SJCRH30 (cell line): ENCODE measurements at places on chromosomes 2 and 18.

DNA sequence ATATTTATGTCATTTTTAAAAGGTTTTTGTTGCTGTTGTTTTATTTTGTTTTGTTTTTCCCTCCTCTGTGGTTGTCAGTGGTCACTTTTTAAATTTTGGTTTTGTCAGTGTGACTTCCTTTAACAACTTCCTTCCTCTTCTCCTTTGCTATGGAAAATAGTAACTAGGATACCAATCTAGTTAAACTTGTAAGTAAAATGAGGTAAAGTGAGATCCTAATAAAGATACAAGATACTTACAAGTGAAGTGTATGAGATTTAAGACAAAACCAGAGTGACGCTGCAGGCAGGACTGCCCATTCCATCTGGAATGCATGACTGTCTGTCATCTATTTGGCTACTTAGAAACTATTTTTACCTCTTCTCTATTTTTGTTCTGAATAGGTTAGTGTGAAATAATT, 30.6 kb upstream of the CREB1 start:
- no peak overlapping the region for H3K4me3 ChIP-seq
- H3K4me1 ChIP-seq = peaks cover 6% of the 10 kb centered on the region; the same call in 1 of the 2 replicates
- no peaks in the 10 kb centered on the region for H3K36me3 ChIP-seq
- no peak overlapping the region for H3K27ac ChIP-seq
- no peaks in the 10 kb centered on the region for H3K27me3 ChIP-seq

DNA sequence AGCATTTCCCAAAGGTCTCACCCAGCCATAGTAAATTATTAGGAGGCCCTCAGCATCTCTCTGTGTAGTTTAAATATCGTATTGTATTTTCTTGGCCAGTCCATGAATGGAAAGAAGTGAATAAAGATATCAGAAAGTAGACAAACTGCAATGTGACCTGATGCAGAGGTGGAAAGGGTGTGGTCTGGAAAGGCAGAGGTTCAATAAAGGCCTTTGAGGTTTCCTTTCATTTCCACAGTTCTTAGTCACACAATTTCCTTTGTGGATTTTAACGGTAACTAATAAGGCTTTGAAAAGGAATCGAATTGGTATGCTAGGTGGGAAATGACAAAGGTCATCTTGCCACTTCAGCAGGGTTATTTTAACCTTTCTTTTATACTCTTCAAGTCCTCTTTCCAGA, 20.1 kb upstream of the WIPF1 start:
- H3K36me3 ChIP-seq = no peaks in the 10 kb centered on the region
- no peak for DNase-seq
- H3K27me3 ChIP-seq = no peaks in the 10 kb centered on the region
- H3K27ac ChIP-seq = no peak overlapping the region
- no peaks in the 10 kb centered on the region for H3K4me1 ChIP-seq

- H3K27ac ChIP-seq = no peak overlapping the region
- no peaks in the 10 kb centered on the region for H3K4me1 ChIP-seq
- H3K4me3 ChIP-seq = peak overlapping the region; percentile 84
- no peaks in the 10 kb centered on the region for H3K27me3 ChIP-seq
- no peak for DNase-seq
- no peaks in the 10 kb centered on the region for H3K36me3 ChIP-seq
Observed at GRCh38 chr18:21109936-21110712, 1.5 kb downstream of the ROCK1 start.

DNA sequence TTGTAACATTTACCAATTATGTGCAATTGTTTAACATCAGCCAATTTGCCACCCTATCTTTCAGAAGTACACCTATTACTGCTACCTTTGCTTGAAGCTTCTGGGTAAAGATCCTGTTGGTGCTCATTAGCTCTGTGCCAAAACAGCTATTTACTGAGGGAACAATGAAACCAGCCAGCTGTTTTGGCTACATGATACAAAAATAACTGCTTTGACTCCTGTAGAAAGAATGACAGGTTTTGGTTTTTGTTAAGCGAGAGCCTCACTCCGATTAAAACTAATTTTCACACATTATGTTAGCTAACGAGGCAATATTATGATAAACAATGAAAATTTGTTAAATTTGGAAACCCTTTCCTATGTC, 907.0 kb downstream of the EPHA4 start:
- no peaks in the 10 kb centered on the region for H3K4me1 ChIP-seq
- no peak overlapping the region for H3K27ac ChIP-seq
- H3K36me3 ChIP-seq = no peaks in the 10 kb centered on the region
- H3K27me3 ChIP-seq = no peaks in the 10 kb centered on the region

GRCh38 chr18:79381811-79382311, 13.9 kb upstream of the NFATC1 start:
- H3K36me3 ChIP-seq = no peaks in the 10 kb centered on the region
- H3K27ac ChIP-seq = no peak overlapping the region
- no peaks in the 10 kb centered on the region for H3K27me3 ChIP-seq

DNA sequence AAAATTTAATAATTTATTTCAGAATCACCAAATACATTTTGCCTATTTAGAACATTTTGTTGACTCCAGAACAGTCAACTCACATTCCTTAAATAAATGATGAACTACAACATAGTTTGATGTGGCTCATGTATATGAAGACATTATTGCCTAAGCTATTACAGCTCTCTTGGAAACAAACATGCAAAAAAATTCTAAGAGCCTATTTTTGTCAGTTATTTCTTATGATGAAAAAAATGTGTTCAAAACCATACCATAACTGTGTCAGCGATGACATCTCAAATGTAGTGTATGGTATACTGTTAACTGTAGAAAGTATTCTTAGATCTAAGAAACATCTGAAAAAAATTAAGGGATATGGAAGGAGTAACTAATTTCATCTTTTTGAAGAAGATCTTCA, 6.3 kb upstream of the EMILIN2 start:
- H3K27ac ChIP-seq = no peak overlapping the region
- no peaks in the 10 kb centered on the region for H3K36me3 ChIP-seq
- H3K4me3 ChIP-seq = no peak overlapping the region
- DNase-seq = no peak
- H3K27me3 ChIP-seq = 0 out of 2 replicates have a peak, but pooled peaks cover 3% of the 10 kb centered on the region

DNA sequence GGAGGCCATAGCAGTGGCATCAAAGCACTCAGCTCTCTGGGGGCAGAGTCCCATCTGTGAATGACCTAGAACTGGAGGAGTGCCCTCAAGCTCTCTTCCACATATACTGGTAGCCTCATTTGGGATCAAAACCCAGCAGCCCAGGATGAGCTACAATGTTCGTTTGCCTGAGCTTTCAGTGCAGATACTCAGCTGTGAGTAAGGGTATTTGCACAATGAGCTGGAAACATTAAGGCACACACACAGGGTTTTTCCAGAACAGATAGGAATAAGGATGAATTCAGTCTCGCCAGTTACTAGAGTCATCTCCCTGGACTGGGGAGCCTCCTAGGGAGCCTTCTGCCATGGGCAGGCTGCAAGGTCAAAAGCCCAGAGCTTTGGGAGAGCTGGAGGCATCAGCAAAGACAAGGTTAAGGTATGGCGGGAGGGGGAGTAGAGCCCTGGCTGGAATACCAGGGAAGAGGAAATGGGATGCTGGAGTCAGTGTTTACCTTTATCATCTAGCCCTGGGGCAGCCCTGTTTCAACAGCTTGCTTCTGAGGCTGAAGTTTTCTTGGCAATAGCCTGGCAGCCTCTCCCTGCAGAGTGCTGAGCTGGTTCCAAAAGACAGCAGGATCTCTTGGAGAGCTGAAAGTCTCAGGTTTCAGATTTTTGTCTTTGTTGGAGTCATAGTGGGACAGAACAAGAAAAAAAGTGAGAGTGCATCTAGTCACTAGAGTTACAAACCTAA, 187.7 kb downstream of the LOXHD1 start:
- no peaks in the 10 kb centered on the region for H3K4me1 ChIP-seq
- no peak for DNase-seq
- H3K27me3 ChIP-seq = no peaks in the 10 kb centered on the region
- no peak overlapping the region for H3K27ac ChIP-seq
- H3K4me3 ChIP-seq = no peak overlapping the region
- no peaks in the 10 kb centered on the region for H3K36me3 ChIP-seq

DNA sequence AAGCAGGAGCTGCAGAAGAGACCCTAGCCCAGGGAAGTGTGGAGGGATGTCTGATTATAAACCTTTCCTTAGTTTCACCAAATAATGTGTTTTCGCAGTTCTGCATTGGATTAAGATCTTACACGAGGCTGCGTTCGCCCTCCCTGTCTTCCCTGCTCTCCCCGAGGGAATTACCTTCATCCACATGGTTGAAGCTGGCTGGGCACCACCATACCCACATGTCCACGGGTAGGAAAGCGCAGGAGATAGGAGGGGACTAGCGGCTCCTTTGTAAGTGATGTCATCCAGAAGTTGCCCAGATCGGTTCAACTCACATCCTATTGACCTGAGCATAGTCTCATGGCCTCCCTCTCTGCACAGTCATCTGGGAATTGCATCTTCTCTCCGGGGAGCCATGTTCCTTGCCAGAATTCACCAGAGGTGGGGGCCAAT, 1.1 kb downstream of the TTL start:
- H3K4me3 ChIP-seq = peak overlapping the region; percentile 96
- H3K27ac ChIP-seq = peak overlapping the region; percentile 59
- peaks cover 9% of the 10 kb centered on the region; the same call in 1 of the 2 replicates for H3K4me1 ChIP-seq
- H3K27me3 ChIP-seq = no peaks in the 10 kb centered on the region
- peak; percentile 52 for DNase-seq

GRCh38 chr2:234344012-234344411, 152.9 kb downstream of the ARL4C start:
- no peak overlapping the region for H3K4me3 ChIP-seq
- H3K36me3 ChIP-seq = no peaks in the 10 kb centered on the region
- no peaks in the 10 kb centered on the region for H3K27me3 ChIP-seq
- no peak overlapping the region for H3K27ac ChIP-seq

DNA sequence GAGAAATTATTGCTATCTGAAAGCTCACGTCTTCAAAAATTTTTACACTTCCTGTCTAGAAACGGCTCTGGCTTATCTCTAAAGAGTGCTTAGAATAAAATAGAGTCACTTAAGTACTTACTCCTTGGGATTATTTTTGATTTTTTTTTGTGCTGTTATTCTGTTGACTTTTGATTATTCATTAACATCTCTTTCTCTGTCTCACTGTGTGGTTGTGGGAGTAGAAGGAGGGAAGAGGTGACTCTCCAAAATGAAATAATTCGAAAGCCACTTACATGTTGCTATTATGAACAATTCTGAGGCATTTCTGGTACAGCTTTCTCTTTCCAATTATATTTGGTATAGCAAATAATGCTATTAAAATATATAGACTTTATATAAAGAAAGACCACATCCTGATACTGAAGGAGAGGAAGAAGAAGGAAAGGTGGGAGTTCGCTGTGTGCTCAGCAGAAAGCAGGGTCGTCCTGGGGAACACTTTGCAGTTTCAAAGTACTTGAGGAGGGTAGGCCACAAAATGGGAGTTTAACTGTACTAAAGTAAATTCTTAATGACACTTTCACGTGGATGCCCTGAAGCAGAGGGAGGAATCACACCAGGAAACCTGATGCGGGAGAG, 9.6 kb upstream of the MMADHC start:
- H3K27ac ChIP-seq = no peak overlapping the region
- DNase-seq = no peak
- no peak overlapping the region for H3K4me3 ChIP-seq
- 0 out of 2 replicates have a peak, but pooled peaks cover 7% of the 10 kb centered on the region for H3K4me1 ChIP-seq
- H3K27me3 ChIP-seq = no peaks in the 10 kb centered on the region
- H3K36me3 ChIP-seq = no peaks in the 10 kb centered on the region

GRCh38 chr2:206718296-206718695, at the start of gene DYTN:
TSS of gene DYTN (minus strand) at chr2:206718396. CDS start at chr2:206718279, 117 bp downstream.
- H3K27me3 ChIP-seq = no peaks in the 10 kb centered on the region
- DNase-seq = no peak
- H3K36me3 ChIP-seq = no peaks in the 10 kb centered on the region
- no peaks in the 10 kb centered on the region for H3K4me1 ChIP-seq
- H3K4me3 ChIP-seq = no peak within 1 kb of the TSS

DNA sequence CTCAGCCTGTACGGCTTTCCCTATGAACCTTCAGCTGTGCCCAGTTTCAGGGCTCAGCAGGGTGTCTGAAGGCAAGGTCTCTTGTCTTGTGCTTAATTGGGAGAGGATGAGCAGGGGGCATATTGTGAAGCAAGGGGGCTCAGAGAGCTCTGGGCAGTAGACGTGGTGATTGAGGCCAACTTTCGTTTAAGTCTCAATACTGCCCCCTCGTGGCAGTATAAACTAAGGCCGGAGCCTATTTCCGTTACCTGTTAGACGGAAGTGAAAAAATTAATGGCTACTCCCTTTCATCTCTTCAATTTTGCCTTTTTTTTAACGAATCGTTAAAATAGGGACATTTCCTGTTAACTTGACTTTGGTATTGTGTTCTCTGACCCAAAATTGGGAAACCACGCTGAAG, 193.4 kb downstream of the TDRD15 start:
- no peak overlapping the region for H3K27ac ChIP-seq
- peaks cover 3% of the 10 kb centered on the region; the same call in 1 of the 2 replicates for H3K27me3 ChIP-seq
- no peak overlapping the region for H3K4me3 ChIP-seq
- H3K4me1 ChIP-seq = no peaks in the 10 kb centered on the region
- peak; percentile 52 for DNase-seq

GRCh38 chr2:7709907-7710306, 792.7 kb downstream of the RNF144A start:
- no peak for DNase-seq
- H3K27ac ChIP-seq = no peak overlapping the region
- no peak overlapping the region for H3K4me3 ChIP-seq

DNA sequence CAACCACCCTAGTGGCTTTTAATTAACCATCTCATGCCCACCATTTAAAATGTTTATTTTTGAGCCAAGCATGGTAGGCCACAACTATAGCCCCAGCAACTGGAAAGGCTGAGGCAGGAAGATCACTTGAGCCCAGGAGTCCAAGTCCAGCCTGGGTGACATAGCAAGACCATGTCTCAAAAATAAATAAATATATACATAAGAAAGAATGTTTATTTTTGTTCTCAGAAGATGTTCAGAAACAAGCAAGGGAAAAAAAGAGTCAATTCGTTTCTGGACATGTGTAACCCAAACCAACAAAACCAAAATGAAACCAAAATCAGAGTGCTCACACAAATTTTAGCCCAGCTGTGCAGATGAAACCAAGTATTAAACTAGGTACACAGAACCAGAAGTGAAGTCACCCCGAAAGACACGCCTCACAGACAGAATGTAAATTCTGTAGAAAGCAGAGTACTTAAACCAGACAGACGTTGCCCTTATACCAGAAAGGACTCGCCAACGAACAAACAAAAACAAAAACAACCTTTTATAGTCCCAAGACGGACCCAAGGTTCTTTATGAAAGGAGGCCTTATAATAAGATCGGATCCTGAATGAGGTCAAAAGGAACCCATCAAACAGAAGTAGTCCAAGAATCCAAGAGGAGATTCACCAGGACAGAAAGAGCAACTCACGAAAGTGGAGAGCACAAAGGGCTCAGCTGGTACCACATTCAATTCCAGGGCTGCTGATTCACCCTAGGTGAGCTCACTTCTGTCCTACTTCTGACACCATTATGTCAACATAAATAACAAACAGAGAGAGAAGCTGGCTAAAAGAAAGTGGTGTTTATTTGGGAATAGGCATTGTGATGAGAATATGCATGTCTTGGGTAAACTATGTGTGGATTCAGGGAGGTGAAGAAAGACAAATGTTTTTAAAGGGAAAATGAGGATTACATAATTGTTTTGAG, 31.8 kb upstream of the MTCL1 start:
- H3K4me3 ChIP-seq = no peak overlapping the region
- no peaks in the 10 kb centered on the region for H3K27me3 ChIP-seq
- H3K27ac ChIP-seq = no peak overlapping the region

GRCh38 chr2:34025196-34025595, 426.1 kb upstream of the FAM98A start:
- H3K27me3 ChIP-seq = no peaks in the 10 kb centered on the region
- H3K36me3 ChIP-seq = no peaks in the 10 kb centered on the region
- no peak for DNase-seq
- H3K4me1 ChIP-seq = no peaks in the 10 kb centered on the region
- no peak overlapping the region for H3K4me3 ChIP-seq
